ENCODE measurements at places on chromosomes 5 and 9.
A peak's percentile ranks its signal among the peaks of the same experiment; 100 is the strongest.

DNA sequence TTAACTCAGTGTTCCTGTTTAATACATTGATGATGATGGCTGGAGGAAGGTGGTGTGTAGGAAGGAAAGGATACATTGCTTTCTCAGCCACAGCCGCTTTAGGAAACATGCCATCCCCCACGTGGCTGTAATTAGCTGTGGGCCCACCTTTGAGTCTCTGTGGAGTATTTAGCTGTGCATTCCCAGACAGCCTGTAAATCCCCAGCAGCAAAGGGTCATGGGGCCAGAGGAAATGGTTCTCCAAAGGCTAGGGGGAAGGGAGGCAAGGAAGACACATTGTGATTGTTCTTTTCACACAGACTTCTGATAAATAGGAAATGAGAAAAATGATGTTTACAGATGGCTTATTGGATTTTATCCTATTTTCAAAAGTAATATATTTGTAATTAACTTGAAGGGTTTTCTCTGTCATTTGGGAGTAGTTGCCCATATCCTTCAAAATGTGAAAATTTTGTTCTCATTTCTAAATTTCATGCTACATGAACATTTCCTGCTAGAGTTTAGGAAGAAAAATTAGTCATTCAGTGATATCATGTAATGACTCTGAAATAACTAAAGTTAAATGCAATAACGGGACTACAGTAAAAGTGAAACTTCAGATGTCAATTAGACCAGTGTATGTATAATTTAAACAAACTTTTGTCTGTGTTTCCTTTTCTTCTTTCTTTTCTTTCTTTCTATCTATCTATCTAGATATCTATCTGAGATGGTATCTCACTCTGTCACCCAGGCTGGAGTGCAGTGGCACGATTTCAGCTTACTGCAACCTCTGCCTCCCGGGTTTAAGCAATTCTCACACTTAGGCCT lies 24.3 kb upstream of the F2R start:
- DNase-seq, result peak; percentile 86

DNA sequence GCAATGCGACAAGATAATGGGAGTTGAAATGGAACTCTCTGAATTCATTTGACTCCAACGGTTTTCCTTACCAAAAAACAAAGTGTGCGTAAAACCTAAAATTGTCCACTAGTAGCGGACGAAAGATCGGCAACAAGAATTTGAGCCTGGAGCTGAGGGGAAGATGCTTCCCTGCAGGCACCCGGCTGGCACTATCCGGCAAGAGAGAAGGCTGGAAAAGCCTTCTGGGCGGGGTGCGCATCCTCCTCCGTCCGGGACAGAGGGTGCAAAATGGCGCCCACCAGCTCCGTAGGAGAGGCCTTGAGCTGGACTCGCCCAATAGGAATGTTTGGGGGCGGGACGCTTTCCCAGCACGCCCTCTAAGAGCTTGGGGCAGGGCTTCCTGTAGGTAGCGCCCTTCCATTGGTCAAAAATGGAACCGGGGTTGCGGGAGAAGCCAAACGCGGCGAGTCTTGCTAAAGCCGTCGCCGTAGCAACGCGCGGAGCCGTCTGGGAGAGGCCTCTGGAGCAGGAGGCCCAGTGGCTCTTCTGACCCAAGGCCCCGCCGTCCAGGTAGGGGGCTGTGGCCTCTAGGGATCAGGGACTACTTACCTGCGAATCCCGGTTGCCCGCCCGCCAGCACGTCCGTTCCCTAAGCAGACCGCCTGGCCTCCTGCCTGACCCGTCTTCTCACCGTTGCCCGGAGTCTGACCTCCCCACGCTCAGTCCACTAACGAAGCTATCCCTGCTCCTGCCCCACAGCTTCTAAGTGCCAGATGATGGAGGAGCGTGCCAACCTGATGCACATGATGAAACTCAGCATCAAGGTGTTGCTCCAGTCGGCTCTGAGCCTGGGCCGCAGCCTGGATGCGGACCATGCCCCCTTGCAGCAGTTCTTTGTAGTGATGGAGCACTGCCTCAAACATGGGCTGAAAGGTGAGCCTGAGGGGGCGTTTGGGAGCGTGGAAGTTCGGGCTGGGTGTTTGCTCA lies 9.2 kb downstream of the RUFY1 start:
- DNase-seq, result peak; percentile 100

DNA sequence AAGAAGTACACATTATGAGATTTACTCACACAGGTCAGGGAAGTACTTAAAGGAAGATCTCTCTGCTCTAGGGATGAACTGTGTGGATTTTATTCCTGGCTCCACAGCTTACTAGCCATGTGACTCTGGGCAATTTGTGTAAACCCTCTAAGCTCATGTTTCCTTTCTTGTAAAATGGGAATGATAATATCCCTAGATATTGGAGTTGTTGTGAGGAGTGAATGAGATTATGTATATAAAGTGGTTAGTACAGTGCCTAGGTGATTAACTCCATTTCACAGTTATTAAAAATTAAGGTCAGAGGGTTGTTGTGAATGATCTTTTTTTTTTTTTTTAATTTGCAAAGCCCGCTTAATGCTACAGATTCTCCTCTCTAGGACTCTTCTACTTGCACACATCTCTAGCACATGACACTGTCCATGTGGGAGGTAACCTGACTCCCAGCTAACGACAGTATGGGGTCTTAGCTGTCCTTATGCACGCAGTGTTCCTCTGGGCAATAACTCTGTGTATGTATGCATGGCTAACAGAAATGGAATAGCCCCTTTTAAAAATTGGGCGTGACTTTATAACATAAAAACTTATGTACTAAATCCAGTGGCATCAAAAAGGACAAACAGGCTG lies 23.9 kb upstream of the MYOT start:
- no peak for DNase-seq

GRCh38 chr9:89905606-89906338 lies 301.0 kb downstream of the GADD45G start:
- no peak for DNase-seq

DNA sequence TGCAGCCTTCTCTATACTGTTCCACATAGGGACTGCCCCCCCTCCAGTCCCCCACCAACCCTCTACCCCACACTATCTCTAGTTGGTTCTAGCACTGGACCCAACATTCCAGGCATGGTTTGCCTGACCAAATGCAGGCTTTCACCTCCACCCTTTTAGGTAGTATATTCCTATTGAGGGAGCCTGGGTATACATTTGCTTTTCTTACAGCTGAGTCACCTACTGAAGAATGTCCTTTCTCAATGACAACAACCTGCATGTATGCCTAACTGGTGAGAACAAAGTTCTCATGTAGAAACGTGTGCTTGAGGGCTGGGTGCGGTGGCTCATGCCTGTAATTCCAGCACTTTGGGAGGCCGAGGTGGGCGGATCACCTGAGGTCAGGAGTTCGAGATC lies 8.2 kb downstream of the TNIP1 start:
- DNase-seq, result peak; percentile 78

- DNase-seq, result peak; percentile 57
Observed at GRCh38 chr5:53479590-53480415, 626 bp upstream of the FST start.

GRCh38 chr5:73797132-73797510 lies 171.1 kb downstream of the ARHGEF28 start:
- peak; percentile 70 for DNase-seq

- no peak for DNase-seq
Observed at GRCh38 chr5:76535577-76535976, 87.6 kb downstream of the F2RL2 start.

DNA sequence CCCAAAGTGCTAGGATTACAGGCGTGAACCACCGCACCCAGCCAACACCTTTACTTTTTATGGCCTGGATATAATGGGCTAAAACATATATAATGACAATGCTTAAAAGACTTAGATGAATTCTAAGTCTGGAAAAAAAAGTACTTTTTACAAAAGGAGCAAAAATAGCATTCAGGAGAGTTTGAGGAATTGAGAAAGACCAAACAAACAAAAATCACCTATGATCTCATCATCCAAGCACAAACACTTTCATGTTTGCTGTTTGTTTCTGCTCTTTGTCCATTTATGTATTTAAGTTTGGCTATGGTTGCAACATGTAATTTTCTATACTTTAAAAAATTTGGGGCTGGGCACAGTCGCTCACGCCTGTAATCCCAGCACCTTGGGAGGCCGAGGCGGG lies 54.8 kb upstream of the RIC1 start:
- no peak for DNase-seq

- no peak for DNase-seq
Observed at GRCh38 chr5:31396611-31397295, 135.1 kb downstream of the DROSHA start.

DNA sequence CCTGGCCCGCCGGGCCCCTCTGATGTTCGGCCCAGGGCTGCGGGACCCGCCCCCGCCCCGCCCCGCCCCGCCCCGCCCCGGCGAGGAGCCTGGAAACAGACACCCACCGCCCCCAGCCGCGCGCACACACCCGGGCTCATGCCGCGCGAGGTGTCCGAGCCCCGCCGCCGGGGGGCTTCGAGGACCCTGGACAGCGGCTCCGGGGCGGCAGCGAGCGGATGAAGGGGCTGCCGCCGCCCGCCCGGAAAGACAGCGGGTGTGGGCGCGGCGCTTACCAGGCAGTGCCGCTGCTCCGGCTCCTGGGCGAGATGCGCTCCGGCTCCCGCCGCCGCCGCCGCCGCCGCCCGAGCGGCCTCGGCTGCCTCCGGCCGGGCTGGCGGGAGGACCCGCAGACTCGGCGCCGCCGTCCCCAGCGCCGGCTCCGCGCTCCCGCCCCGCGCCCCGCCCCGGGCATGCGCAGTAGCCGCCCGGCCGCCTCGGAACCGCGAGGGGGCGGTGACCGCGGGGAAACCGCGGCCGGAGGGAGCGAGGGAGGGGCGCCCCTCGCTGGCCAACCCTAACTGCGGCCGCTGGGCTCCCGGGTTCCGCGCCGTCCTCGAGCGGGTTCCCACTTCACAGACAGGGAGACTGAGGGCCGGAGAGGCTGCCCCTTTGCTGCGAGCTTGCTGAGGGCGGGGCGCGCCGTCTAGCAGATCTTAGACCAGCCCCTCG lies at the start of gene GPRIN1:
Gene GPRIN1, minus strand, starts transcription at position 433 of the 711 bp plus-strand sequence. CDS start 10,322 bp downstream, outside the sequence.
- DNase-seq, result peak; percentile 43

DNA sequence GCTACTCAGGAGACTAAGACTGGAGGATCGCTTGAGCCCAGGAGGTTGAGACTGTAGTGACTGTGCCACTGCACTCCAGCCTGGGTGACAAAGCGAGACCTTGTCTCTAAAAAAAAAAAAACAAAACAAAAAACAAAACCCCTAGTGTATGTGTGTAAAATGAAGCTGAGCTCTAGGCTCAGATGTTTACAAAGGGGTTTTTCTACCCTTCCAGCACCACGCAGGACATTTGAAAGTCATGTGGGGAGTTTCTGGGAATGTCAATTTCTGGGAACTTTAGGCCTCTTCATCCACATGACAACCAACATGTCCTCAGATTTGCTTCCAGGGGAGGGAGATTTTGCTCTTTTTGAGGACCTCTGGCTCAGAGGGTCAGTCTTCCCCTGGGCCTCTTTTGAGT lies 42.4 kb upstream of the AIF1L start:
- no peak for DNase-seq

DNA sequence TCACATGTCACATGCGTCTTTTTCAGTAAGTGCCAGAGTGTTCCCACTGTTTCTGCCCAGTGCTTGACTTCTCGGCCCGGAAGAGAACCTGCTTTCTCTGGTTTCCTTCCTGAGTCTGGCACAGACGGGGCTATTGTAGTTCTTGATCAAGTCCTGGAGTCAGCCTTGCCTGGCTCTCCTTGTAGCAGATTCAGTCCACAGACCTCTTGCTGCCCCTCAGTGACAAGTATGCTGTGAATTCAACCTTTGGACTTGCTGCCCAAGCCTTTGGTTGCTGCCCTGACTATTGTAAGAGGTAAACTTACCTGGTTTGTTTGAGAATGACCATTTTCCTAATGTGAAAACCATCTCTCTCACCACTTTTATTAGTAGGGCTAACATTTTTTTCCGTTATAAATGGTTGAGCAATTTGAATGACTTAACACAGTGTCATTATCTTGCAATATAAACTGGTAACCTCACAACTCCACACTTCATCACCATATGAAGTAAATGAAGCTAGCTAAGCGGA lies 24.7 kb downstream of the ZBTB34 start:
- DNase-seq, result peak; percentile 20

DNA sequence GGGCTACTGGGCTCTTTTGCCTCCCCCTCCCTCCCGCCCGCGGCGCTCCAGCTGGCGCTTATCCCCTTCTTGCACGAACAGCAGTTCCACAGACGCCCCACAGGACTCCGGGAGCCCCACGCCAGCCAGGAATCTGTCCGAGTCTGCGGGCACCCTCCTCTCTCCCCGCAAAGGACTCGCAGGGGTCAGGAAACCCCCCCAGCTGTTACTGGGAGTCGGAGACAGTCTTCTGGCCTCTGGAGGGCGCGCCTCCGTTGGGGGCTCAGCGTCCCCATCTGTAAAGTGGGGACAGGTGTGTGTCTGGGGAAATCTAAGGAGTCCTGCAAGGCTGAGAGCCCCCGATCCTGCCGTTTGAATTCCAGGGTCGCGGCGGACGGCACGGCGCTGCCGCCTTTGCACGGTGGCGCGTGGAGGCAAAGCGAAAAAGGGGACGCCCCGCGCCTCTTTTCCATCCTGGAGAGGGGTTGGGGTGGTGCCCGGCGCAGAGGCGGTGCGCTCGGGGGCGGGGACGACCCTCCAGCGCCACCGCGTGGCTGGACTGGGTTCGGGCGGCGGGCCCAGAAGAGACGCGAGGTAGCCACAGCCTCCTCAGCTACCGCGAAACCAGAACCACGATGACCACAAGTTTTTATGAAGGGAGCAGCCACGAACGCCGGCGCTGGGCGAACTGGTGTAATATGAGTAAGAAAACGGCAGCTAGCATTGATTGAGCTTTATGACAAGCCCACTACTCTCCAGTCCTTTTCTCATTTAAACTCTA lies 2.8 kb upstream of the CCIN start:
- peak; percentile 83 for DNase-seq

GRCh38 chr9:91172329-91172728 lies 189.4 kb downstream of the AUH start:
- DNase-seq, result no peak

DNA sequence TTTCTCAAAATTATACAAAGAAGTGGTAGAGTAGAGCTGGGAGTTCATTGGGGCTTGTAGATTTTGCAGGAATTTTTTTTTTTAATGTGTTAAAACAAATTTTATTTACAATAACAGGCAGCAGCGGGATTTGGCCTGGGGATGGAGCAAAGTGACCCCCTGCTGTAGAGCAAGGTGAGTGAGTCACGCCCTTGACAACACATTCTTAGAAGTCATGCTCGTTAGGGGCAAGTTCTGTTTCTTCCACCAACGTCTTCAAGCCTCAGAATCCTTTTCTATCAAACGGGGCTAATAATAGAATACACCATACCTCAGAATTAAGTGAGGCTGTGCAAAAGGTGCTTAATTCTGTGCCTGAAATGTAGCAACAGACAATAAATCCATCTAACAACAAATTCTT lies 1.1 kb upstream of the ANKDD1B start:
- DNase-seq, result no peak
